ENCODE measurements at places on chromosomes 11 and 22.
A peak's percentile ranks its signal among the peaks of the same experiment; 100 is the strongest.

DNA sequence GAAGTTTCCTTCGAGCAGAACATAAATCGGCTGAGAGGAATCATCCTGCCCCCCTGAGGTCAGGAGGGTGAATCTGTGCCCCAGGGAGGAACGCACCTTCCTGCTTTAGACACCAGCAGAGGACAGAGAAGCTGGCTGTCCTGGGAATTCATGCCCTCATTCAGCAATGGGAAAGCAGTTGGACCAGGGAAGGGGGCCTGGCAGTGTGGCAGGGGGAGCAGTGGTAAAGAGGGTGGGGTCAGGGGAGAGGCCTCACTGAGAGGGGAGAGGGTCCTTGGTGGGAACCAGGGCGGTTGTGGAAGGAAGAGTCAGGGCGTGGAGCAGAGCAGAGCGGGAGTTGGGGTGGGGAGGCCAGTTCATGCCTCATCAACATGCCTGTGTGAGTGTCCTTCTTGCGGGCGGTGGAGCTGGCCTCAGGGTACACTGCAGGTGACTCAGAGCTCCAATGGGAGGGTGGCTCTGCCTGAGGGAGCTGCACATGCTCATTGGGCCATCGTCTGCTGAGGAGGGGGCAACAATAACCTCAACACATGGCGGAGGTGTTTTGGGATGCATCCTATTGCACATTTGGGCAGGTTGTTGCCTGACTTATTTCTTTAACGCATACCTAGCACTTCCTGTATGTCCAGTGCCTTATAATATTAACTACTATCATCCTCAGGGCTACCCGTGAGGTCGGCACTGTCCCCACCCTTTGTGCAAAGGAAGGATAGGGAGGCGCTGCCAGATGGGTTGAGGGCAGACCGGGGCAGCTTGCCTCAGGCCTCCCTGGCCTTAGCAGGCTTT is 23.2 kb downstream of the MED15 start:
- no peak for DNase-seq

- no peak for DNase-seq
These were observed 97.7 kb downstream of the TEAD1 start for GRCh38 chr11:12771875-12772274.

DNA sequence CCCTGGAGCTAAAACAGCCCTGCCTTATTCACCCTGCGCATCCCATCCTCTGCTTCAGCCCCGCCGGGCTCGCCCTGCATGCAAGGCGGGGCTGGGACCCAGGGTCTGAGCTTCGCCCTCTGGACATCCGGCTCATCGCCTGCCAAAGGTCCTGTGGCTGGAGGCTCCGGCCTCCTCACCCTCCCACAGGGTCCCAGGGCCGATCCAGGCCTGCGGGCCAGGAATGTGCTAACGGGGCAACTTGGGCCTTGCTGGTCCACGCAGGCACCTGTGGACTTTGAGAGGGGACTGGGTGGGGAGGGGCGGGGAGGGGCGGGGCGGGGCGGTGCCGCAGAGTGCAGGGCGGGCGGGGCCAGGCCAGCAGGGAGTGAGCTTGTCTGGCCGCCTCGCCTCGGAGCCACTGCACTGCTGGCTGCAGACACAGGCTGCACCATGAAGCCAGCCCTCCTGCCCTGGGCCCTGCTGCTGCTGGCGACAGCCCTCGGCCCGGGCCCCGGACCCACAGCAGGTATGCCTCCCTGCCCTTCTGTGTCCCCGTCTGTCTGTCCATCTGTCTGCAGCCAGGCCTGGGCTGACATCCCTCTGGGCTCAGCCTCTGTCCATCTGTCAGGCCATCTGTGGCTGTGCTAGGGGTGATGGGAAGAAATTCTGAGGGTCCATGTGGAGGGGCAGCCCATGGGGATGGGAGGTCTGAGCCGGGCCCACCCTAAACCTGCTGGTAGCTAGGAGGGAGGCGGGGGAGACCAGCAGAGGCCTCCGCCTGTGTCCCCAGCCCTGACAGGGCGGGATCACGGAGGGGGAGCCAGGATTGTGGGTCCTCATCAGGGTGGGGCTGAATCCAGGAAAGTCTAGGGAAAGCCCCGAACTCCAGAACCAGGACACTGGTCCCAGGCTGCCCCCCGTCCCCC is at the start of gene SUSD2:
Gene SUSD2 (plus strand): TSS at position 400 of the 908 bp plus-strand sequence. CDS start 33 bp downstream, at position 433.
- no peak for DNase-seq

- no peak for DNase-seq
These were observed 73.6 kb downstream of the ALX4 start for GRCh38 chr11:44236296-44236695.

- DNase-seq = no peak
These were observed 9.5 kb downstream of the ELFN2 start for GRCh38 chr22:37417677-37418348.

DNA sequence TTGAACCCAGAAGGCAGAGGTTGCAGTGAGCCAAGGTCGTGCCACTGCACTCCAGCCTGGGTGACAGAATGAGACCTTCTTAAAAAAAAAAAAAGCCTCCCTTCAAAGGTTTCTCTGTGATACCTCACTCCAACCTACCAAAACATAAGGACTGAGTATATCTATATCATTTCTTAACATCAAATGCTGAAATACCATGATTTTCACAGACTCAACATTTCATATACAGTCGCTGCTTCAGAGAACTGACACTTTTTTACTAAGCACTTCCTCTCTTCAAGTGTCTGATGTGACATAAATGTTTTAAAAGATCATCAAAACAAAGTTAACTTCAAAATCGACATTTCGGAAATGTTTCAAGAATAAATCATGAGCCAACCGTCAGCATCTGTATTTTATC is 12.0 kb downstream of the PRR14L start:
- no peak for DNase-seq

- DNase-seq = no peak
These were observed 1.7 kb downstream of the PGR start for GRCh38 chr11:101127699-101128570.

DNA sequence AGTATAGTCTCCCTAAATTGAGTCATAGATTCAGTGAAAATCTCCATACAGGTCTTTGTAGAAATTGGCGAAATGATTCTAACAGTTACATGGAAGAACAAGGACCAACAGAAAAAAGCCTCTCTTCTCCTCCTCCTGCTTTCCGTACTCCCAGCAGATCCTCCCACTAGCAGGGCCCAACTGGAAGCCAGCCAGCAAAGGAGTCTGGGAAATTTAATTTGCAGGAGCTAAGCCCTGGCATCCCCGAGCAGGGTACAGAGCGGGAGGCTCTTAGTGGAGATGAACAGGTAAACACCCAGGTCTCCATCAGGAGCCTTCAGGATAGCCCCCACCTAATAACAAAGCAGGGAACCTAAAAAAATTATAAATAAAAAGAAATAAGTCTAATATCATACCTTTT is 1473.8 kb downstream of the TBC1D22A start:
- no peak for DNase-seq

DNA sequence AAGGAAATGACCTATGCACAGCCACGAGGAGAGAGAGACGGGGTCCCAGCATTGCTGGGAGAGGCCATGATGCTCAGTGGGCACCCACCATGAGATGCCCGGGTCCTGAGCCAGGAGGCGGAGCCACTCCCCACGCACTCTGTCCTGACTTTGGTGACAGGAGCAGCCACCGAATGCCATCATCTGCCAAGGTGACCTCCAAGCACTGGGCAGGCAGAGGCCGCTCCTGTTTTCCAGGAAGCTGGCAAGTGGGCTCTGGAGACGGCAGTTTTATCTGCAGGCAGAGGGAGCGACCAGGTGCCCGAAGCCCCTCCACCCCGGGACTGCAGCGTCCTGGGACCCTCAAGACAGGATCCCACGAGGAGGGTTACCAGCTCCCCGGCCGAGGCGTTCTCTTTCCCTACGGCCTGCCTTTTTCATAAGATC is 453.9 kb downstream of the BRD1 start:
- no peak for DNase-seq

- DNase-seq = no peak
These were observed 4.1 kb upstream of the KCNJ1 start for GRCh38 chr11:128871168-128871610.

DNA sequence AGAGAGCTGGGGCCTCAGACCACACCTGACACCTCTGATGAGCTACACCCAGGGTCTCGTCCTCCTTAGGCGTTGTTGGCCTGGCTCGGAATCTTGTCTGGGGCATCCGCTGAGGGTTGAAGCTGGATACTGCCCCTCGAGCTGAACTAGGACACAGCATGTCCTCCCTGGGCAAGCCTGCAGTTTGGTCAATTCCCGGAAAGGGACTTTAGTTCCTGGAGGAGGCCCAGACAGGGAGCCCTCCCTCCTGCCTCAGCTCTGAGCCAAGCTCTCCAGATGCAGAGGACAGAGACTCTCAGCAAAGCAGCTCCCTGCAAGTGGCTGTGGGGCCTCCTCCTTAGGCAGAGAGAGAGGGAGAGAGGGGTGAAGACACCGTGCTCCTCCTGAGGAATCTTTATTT is 4.9 kb downstream of the APOL3 start:
- no peak for DNase-seq

DNA sequence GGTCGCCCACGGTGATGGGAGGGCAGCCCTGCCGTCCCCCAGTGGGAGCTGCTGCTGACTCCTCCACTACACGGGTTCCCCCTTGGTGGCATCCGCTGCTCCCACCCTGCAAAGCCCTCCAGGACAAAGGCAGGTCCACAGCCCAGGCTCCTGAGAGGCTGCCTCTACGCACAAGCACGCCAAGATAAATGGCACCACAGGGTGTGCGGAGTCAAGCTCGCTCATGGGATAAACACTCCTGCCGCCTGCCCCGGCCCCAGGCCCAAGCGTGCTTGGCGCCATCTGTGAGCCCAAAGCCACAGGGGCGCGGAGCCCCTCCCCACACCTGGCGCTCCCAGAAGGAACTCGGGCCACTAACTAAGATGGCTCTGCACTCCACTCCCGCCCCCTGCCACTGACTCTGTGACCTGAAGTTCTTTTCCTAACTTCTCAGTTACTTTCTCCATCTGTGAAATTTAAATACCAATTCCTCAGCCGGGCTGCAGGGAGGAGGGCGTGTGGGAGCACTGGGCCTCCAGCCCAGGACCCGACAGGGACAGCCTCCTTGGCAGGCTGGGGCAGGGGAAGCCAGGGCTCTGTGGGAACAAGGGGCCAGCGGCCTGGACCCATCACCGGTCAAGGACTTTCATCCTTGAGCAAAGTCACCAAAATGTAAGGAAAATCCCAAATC is 14.9 kb downstream of the EHD1 start:
- no peak for DNase-seq

DNA sequence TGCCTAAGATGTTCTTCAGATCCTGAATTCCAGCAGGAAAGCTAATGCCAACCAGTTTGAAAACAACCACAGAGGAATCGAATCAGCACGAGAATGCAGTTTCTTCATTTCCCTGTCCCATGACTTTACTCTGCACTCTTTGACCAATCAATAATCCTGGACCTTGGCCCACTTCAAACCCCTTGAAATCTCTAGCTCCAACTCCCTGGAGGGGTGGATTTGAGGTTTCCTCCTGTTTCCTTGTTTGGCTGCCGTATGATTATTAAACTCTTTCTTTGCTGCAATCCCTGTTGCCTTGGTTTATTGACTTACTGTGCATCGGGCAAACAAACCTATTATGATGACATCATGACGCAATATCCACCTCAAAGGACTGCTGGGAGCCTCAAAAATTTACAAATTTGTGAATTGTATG is 109.3 kb downstream of the FBXO7 start:
- peak; percentile 22 for DNase-seq

DNA sequence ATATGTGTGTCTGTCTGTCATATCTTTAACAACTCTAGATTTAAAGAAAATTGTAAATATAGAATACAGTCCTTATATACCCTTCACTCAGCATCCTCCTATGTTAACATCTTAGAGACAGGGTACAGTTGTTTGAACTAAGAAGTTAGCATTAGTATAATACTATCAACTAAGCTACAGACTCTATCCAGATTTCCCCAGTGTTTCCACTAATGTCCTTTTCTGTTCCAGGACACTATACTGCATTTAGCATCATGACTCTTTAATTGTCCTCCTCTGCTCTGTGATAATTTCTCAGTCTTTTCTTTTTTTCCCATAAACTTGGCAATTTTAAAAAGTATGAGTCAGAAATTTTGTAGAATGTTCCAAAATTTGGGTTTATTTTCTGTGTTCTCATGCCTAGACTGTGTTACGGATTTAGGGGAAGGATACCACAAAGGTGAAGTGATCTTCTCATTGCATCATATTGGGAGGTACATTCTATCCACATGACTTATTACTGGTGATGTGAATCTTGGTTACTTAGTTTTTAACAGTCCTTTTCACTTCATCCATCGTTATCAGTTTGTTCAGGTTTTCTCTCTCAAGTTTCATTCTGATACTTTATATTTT is 168.4 kb downstream of the SBF2 start:
- DNase-seq = no peak

- no peak for DNase-seq
These were observed 498.5 kb downstream of the NTM start for GRCh38 chr11:131868629-131869507.

- DNase-seq = peak; percentile 7
These were observed 71.2 kb downstream of the PHF21A start for GRCh38 chr11:46050003-46050461.

DNA sequence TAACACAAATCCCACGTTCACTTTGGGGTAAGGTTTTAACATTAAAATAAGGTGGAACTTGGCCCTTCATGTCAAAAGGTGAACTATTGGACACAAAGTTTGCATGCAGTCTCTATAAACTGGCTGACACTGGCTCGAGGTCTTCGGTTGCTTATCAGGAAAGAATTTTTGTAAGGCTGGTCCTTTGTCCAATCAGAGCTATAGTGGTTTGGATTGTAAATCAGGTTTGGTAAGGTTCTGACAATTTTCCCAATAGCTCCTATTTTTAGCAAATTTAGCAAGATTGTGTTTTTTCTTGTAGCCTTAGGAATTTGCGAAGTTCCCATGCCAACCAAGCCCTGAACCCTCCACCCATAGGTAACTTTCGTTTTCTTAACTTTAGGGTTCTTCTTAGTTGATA is 17.6 kb upstream of the MED17 start:
- DNase-seq = no peak

DNA sequence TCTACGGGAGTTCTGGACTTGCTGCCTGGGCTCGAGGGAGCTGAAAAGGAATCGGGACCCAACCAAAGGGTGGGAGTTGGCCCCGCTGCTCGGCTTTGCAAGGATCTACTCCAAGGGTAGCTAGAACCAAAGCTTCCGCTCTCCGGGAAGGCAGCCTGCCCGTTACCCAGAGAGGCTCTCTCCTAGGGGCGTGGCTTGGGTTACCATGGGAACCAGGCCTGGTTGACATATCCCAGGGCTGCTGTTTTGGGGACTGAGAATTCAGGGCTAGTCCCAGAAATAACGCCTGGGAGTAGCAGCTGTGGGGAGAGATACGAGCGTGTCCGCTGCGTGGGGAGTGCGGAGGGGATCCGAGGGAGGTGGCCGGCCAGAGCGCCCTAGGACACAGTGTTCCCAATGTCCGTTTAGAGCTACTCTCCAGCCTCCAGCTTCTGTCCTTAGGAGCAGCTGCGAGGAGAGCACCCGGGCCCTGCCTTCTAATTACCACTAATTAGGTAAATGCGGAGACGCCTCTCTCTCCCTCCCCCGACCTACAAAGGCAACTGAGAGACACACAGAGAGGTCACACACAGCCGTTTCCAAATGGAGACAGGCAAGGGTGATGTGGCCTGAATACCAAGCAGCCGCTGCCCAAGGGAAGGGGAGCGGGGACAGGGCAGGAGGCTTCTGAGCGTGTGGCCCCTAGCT is 141.6 kb upstream of the CADM1 start:
- no peak for DNase-seq
